ENCODE measurements at places on chromosomes 11 and 22.

DNA sequence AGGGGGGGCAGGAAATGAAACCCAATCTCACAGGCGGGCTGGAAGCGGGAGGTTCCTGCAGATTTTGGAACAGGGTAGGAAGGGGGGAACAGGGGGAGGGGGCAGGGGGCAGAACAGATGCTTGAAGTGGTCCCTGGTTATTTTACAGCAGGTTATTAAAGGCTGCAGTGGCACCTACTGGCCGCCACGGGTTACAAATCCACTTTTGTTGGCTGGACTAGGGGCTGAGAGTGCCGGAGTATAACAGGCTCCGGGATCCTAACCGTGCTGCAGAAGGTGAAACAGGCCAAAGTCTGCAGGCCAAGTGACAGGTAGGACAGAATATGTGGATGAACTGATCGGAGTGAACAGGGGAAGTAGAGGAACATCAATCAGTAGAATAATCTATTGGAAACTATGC, 2.5 kb downstream of the ROBO3 start:
- no peak for DNase-seq

GRCh38 chr11:116533186-116533825, 239.5 kb downstream of the BUD13 start:
- no peak for DNase-seq

DNA sequence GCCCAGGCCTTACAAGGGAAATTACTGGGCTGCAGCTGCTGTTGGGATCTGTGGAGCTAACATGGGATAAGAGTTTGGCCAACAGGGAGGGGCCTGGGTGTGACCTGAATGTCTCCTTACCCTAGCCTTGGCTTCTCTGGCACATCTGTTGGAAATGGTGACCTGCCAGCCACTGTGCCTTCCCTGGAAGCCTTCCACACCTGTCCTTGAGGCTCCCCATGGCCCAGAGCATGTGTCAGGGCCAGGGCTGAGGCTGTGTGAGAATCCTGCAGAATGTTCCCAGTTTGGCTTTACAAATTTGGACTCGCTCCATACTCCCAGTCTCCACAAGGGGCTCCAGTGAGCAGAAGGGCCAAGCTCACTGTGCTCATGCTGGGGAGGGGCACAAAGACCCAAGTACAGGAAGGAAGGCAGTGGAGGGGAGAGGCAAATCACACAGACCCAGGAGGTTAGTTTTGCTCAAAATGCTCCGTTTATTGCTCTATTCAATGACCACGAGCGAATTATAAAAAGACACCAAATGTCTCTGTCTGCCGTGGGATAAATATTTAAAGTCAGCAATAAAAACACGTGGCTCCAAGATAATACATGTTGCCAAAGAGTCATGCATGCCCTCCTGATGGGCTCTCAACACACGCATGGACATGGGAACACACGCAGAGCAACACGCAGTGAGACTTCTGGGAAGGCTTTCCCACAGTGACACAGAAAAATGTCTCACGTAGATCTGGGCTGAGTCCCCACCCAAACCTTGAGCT, 1.7 kb upstream of the IGSF22 start:
- peak; percentile 70 for DNase-seq

DNA sequence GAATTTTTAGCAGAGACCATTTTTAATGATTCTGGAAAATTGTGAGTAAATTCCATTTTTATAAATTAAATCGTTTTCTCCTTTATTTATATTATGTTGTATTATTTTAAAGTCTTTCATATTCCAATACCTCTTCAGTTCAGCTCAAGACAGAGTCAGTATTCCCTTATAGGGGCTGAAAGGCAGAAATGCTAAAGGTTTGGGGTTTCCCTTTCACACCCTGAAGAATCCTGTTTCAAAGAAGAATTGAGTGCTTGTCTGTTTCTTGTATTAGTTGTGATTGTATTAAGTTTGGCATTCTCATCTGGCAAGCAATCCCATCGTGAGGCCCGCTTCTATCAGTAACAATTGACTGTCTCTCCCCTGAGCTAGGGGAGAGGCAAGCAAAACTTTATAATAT, 57.4 kb downstream of the PACSIN2 start:
- no peak for DNase-seq

GRCh38 chr11:70466154-70466553, 67.8 kb downstream of the CTTN start:
- DNase-seq: no peak

DNA sequence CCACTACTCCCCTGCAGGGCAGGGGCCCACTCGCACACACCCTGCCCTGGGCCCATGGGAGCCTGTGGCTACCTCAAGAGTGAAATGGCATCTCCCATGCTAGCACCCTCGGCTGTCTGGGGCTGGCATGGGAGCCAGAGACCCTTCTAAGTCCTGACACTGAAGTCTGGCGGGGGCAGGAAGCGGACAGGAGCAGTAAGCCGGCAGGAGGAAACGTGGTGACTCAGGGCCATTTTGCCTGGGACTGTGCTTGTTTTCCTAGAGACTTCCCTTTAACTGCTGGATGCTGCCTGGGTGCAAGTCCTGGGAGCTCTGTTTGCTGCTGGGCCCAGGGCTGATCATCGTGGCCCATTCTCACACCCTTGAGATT, 16.8 kb downstream of the RELT start:
- no peak for DNase-seq

DNA sequence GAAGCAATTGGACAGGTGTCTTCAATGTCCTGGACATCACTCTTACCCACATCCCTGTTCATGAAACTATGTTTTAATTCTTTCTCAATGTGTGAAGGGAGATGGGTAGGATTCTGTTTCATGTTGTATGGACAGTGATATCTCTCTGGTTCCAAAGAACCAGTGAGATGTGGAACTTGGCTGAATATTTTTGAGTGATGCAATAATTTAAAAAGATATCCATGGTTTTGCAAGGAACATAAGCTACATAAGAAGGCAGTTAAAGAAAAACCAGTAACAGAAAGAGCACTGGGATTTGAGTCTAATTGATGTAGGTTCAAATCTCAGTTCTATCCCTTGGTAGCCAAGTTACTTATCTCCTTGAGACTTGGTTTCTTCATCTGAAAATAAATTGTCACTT, 7.7 kb upstream of the ELF5 start:
- no peak for DNase-seq

- DNase-seq: no peak
Measured at GRCh38 chr11:57549983-57550382, 12.6 kb downstream of the SMTNL1 start.

DNA sequence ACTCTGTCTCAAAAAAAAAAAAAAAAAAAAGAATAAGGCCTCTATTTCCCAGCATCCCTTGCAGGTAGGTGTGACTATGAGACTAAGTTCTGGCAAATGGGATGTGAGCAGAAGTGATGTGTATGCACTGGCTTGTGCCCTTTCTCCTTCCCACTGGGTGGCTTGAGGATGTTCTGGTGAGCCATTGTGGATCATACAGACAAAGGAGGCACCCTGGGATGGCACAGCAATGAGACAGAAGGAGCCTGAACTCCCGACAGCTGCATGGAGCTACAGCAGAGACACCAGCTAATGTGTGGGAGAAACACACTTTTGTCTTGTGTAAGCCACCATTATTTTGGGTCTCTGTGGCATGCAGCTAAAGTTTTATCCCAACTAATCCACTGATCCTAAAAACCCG, 10.6 kb upstream of the SORL1 start:
- DNase-seq: no peak

DNA sequence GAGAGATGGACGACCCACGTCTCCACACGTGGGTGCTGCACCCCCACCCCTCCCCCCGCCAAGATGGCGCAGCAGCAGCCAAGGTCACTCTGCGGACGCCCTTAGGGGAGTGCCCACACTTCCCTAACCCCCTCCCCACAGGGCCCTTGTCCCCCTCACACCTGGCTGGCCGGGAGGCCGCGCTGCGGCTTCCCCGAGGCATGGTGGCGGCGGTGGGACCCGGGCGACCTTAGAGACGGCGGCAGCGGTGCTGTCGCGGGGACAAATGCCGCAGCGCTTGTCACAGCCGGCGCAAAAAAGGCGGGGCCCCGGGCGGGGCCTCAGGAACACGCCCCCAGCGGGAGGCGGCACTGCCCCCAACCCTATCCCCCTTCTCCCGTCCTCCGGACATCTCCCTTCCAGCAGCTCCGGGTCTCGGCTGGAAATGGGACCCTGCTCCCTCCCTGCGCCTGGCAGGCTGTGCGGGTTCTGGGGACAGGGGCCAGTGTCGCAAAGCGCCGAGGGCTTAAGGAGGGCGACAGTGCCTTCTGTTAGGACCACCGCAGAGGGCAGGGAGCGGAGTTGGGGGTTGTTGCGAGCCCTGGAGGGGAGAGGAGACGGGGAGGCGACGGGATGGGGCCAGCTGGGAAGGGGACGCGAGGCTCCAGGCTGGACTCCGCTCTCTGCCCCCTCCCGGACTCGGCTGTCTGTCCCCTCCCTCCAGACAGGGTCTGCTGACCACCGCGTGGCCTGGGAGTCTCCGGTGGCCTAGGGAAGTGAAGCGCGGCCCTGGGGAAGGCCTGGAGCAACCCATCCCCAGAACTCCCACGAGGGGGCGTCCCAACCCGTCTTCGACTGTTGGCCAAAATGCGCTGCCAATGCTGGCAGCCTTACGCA, at the start of gene CHCHD10:
TSS of gene CHCHD10 (minus strand) at position 300 of the 876 bp plus-strand sequence. CDS start at position 202, 98 bp downstream.
- DNase-seq: peak; percentile 87

DNA sequence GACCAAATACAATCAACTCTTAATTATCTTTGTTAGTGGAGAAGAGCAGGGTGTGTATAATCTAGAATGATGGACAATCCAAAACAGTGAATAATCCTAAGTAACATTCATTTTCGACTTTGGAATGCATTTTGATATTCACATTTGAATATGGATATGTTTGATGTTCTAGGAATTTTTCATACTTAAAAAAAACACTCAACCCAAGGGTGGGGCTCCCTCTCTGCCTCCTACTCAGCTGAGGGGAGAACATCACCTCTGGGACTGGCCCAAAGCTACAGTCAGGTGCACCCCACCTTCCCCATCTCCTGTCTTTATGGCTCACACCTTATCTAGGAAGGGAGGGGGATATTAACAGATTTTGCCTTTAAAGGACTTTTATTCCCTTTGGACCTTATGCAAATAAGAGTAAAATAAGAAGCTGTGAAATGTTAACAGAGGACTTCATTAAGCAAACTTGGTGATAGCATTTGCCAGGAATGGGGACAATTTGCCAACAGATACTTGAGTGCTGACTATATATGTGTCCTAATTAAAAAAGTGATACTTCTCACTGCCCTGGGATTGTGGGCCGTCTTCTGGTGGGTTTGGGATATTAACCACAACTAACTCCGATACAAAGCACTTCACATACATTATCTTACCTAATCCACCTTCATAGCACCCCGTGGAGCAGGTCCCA, 187.0 kb downstream of the ST3GAL4 start:
- no peak for DNase-seq

DNA sequence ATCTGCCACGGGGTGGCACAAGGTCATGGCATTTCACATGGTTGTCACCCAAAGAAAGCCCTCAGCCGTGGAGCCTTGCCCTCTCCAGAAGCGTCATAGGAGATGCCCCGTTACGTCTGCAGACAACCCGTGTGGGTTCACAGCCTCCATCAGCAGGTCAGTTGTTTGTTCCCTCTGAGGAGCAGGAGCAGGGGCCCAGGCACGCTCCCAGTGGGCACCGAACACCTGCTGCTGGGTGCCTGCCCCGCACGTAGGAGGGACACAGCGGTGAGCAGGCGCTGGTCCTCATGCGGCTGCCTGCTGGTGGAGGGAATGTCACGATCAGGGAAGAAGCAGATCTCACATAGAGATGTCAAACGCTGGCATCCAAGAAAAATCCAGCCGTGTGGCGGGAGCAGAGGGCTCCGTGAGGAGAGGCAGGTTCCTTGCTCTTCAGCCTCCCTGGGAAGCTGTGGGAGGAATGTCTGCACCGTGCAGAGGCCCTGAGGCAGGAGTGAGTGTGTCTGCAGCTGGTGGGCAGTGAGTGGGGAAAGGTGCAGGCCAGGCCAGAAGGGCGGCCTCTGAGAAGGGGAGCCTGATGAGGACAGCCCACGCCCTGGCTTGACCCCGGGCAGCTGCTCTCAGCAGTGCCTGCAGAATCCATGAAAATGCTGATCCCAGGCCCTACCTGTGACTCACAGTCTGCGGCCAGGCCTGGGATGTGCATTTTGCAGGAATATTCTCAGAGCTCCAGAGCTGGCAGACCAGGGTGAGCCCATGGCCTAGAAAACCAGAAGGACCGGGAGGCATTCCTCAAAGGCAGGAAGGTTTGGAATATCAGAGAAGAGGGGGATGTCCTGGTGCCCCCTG, 36.4 kb upstream of the TH start:
- peak; percentile 20 for DNase-seq

DNA sequence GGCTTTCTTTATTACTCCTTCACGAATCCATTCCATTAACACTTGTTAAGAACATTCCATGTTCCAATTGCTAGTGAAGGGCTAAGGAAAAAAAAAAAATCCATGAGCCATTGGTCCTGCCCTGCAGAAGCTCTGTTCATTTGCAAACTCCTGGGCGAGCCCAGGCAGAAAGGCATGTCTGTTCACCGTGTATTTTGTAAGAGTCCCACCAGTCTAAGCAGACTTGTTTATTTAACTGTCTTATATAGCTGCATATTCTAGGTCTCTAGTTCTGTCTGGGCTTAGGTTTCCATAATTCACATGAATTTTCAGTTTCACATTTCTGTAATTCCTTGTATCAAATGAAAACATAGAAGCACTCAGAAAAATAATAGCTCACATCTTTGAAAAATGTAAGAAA, 97.4 kb upstream of the POU2AF2 start:
- DNase-seq: no peak

- DNase-seq: no peak
Measured at GRCh38 chr11:110797453-110797852, 85.2 kb upstream of the ARHGAP20 start.

GRCh38 chr11:68495872-68496271, 35.3 kb downstream of the PPP6R3 start:
- no peak for DNase-seq

DNA sequence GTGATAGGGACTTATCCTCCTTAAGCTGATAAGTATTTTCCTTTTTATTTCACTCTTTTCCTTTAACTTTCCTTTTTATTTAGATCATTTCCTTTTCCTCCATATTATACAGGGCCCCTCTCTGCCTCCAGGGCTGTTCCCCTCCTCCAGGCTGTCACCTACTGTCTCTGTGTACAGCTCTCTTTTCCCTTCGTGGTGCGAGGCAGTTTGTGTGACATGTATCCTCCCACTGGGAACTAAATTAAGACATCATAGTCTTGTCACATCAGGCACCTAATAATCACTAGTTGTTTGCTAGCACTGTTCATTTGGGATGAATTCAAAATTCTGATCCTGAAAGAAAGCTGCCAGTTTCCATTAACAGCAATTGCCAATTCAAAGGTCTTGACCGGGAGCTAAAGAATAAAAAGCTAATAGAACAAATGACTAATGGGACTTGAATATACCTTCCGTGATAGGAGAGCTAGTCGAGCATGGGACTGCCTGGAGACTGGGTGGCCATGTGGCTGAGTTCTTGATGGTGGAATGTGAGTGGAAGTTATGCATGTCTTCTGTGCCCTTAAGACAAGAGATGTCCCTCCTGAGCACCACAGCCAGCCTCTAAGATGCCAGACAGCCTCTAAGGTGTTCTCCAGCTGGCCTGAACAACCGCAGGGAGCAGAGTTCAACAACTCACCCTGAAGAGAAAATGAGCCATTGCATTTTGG, 77.7 kb upstream of the LRRC55 start:
- no peak for DNase-seq

GRCh38 chr11:104968856-104969776, 742 bp upstream of the CASP4 start:
- DNase-seq: no peak

- no peak for DNase-seq
Measured at GRCh38 chr11:1926156-1927025, 6.9 kb downstream of the TNNT3 start.

All from stimulated activated CD8-positive, alpha-beta memory T cell treated with anti-CD3 and anti-CD28 coated beads, Interleukin-4, amount 100 ng/mL, for 48 hours (primary cell).